ENCODE measurements at places on chromosomes 1 and 21.

- no peak for DNase-seq
These were observed 123.3 kb downstream of the PRDM2 start for GRCh38 chr1:13823126-13823880.

DNA sequence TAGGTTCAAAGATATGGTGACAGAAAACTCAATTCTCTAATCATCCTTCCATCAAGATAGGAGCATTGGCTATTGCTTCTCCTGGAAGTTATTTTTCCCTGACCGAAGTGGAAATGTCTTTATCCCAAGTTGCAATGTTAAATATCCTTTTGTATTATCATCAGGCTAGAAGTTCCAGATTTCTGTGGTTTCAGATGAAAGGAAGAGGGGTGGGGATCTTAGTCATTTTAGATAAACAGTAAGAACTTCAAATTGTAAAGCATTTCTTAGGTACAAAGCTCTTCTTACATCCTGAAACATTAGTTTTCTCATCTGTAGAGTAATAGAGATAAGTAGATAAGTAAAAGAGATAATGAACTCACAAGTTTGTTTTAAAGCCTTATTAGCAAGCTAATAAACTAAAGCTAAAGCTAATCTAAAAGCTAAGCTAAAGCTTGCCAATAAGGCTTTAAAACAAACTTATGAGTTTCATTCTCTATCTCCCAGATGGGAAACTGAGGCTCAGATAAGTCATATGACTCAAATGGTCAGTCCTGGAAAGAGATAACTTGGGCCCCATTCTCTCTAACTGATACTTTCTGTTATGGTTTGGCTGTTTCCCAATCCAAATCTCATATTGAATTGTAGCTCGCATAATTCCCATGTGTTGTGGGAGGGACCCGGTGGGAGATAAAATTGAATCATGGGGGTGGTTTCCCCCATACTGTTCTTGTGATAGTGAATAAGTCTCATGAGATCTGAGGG, 99.2 kb upstream of the KCNK2 start:
- DNase-seq: no peak

DNA sequence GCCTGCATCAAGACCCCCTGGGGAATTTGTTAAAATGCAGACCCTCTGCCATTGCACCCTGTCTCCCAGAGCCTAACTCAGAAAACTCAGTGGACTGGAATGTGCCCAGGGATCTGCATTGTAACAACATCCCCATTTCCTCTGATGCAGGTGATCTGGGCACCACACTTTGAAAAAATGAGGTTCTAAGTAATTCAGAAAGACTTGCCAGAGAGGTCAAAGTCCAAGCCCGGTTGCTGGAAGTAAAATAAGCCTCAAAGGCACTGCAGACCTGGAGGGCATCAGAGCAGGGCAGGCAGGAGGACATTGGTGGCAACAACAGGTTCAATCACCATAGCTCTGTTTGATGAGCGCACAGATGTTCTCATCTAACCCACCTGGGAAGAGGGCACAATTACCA, 90.7 kb downstream of the SYT2 start:
- DNase-seq: no peak

DNA sequence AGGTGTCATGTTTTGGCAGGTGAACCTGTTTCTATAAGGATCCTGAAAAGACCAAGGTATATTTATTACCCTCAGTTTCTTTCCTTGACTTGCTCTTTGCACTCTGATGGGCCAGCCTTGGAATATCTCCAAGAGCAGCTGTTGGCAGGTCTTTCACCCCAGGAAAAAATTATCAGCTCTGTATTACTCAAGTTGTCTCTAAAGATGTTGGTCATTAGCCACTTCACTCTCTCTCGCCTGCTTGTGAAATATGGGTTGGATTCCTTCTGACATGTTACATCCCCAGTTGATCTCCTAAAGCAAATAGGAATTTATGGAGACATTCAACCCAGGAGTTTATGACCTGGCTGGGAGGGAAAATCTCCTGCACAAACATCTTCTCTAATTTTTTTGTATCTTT, 85.9 kb downstream of the KCNJ15 start:
- DNase-seq: no peak

- DNase-seq: no peak
These were observed 680.5 kb upstream of the ADAMTS5 start for GRCh38 chr21:27647401-27647800.

DNA sequence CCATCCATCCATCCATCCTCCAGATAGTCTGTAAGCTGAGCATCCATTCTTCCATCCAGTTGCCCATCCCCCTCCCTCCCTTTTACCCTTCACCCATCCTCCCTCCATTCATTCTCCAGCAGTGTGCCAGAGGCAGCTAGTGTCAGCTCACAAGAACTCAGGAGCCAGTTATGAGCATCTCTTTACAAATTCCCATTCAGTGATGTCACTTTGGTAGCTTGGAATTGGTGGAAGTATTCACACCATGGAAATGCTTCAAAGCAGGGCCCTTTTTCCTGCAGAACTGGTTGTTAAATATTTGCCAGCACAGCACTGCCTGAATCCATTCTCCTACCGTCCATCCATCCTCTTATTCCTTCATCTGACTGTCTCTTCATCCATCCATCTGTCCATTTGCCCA, 72.5 kb downstream of the ARHGEF10L start:
- DNase-seq: no peak

- no peak for DNase-seq
These were observed 9.7 kb downstream of the CD2 start for GRCh38 chr1:116763787-116764465.

DNA sequence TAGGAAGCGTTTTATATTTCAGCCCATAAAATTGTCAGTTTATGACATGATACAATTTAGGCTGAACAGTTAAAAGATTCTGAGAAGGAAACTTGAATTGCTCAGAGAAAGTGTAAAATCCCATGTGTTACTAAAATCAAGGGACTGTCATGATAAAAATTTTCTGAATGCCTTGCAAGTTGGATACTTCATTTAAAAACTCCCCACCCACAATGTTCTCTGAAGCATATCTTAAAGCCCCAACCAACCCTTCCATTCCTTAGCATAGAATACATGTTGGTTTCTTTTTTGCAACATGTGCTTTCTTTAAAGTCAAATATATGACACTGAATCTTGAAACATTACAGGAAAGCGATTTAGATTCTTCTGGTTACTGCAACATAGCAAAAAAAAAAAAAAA, 97.4 kb downstream of the MRPL39 start:
- DNase-seq: no peak

- no peak for DNase-seq
These were observed 108.3 kb downstream of the PTPRC start for GRCh38 chr1:198747127-198747526.

- no peak for DNase-seq
These were observed 281.6 kb upstream of the FMN2 start for GRCh38 chr1:239810061-239810481.

GRCh38 chr1:61081686-61082310, 563 bp upstream of the NFIA start:
- DNase-seq: no peak

DNA sequence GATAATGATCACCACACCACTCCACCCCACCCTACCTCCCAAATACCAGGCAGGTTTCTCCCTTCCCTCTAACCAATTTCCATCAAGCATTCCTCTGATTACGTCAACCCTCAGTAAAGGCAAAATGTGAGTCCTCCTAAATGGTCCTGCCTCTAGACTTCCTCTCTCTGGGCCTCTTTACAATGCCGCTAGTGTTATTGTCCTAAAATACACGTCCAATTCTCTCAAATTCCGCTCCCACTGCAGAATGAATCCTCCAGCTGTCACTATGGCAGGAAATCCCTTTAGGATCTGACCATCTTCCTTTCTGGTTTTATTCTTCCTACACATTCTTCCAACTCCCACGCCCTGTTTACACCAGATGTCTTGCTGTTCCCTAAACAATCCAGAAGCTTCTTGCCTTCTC, 68.7 kb downstream of the DEGS1 start:
- no peak for DNase-seq

Measured in AG09309 (cell line).